ENCODE measurements at places on chromosomes 1 and 21.
A peak's percentile ranks its signal among the peaks of the same experiment; 100 is the strongest.

GRCh38 chr1:228145463-228146416, 4.0 kb upstream of the GJC2 start:
- no peak for DNase-seq

- DNase-seq, result no peak
These were observed 11.5 kb downstream of the THAP3 start for GRCh38 chr1:6635910-6636760.

DNA sequence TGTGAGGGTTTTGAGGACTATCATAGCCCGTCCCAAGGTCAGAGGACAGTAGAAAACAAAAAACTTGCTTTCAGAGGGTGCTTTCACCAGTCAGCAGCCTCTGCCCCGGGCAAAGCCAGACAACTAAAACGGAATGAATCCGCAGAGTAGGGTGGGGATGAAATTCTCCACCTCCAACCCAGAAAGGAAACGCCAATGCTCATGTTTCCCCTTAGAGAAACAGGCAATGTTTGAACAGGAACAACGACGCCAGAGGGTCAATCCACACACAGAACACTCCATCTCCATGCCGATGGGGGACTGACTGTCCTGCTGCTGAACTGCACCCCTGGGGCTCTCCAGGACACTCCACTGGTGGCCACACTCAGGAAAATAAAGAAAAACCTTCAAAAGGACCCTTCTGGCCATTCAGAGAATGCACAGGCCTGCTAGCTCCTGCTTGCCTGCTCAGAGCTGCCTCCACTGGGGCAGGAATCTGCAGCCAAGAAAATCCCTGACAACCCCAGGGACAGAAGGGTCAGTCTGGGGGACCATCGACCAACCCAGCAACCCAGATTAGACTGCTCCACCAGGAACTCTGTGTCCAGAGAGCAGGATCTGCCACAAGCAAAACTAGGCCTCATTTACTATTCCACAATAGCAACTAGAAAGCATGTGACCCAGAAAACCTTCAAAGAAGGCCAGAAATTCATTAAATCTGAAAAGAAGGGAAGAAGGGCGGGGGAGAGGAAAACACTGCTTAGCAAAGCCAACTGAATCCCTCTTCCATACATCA, 116.0 kb downstream of the TOMM20 start:
- no peak for DNase-seq

DNA sequence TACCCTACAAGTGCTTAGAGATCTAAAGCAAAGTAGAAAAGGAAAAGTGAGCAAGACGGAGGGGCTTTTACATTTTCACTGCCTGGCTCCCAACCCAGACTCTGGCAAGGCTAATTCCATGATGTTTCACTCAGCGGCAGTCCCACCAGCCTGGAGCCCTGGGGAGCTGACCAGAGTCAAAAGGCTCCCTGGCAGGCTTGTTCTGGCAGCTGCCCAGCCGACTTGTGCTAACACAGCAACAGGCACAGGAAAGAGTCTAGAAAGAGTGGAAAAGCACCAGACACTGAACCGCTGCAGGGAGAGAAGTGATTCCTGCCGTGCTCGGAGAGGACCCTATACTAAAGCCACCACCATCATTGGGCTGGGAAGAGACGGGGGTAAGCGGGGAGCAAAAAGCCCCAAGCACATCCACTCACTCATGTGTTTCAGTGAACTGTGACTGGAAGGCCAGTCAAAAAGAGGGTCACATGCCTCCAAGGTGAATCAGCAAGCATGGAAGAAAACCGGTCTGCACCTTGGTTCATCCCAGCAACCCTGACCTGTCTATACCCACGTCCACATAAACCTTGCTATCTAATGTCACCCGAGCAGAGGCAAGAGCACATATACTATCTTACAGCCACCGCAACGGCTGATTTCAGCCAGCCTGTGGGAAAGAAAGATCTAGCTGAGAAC, 8.0 kb downstream of the SMIM12 start:
- DNase-seq, result no peak

DNA sequence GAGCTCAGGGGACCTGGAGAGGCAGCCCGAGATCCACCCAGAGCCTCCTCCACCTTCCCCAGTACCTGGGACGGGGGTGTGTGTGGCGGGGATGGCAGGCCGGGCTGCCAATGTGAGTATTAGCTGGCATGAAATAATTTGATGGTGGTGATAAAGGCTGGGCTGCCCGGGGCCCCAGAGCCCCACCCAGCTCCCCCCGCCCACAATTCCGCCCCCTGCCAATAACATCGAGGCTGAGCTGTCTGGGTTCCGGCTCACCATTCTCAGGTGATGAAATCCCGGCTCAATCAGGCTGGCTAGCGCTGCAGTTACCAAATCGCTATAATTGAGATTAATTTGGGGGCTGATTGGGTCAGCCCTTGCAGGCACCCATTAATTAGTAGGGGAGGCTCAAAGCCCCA, 103.8 kb upstream of the CASZ1 start:
- no peak for DNase-seq

DNA sequence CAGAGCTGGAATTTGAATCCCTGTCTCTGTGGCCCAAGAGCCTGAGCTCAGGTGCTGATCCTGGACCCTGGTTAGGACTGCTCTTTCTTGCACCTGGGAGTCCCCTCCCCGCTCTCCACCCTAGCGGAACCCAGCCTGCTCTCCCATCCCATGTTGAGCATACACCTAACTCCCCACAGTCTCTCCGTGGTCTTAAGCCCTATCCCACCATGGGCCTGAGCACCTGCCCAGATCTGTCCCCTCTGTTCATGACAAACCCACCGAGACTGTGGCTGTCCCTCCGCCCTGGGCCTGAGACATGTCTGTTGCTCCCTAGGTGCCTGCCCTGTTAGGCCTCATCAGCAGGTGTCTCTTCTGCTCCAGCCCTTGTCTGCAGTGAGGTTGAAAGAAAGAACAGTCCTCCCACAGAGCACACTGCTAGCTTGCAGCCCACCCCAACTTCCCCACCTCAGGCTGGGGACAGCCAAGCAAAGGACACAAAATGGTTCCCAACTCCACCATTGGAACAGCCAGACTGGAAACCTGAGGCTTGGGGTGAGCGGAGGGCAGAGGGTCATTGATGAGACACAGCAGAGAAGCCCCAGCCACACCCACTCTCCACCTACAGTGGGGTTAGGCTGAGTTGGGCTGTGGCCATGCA, 118.5 kb downstream of the MATN1 start:
- no peak for DNase-seq

DNA sequence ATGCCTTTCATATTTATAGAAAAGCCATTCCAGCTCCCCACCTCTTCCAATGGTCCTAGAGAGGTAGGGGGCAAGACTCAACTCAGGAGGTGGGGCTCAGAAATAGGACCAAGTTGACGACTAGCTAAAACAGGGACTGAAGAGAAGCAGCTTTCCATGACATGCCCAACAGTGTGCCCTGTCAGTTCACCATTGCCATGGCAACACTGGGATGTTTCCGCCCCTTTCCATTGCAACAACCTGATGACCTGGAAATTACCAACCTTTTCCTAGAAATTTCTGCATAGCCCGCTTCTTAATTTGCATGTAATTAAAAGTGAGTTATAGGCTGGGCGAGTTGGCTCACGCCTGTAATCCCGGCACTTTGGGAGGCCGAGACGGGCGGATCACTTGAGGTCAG, 22.4 kb upstream of the INTS3 start:
- no peak for DNase-seq

DNA sequence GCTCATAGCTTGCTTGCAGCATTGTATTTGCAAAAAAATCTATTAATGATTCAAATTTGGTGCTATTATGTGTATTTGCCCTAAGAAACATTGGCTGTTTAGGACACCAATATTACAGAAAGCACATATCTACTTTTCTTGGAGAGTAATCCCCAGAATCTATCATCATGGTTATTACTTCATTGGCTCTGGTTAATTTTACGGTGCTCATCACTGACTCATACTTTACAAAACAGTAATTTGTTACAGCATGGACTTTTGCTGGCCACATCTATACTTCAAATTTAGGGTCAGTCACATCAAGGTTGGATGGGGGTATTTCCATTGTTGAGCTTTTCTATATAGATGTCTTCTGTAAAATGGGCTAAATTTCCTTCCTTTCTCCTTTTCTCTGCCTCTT, 45.7 kb downstream of the SH3GLB1 start:
- no peak for DNase-seq

DNA sequence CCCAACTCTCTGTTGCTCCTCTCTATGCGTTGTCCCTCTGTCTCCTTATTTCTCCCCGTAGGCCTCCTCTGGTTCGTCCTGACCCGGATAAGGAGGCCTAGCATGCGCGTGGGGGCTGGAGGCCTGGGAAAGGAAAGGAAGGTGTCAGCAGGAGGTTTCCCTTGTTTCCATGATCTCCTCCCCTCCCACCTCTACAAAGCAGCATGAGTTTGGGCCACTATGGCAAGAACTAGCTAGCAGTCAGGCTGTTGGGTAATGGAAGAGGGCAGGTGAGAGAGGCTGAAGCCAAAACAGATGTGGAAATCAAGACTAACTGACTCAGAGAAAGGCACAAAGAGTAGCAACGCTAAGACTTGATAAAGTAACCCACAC, 687 bp upstream of the SEMA6C start:
- DNase-seq, result no peak

DNA sequence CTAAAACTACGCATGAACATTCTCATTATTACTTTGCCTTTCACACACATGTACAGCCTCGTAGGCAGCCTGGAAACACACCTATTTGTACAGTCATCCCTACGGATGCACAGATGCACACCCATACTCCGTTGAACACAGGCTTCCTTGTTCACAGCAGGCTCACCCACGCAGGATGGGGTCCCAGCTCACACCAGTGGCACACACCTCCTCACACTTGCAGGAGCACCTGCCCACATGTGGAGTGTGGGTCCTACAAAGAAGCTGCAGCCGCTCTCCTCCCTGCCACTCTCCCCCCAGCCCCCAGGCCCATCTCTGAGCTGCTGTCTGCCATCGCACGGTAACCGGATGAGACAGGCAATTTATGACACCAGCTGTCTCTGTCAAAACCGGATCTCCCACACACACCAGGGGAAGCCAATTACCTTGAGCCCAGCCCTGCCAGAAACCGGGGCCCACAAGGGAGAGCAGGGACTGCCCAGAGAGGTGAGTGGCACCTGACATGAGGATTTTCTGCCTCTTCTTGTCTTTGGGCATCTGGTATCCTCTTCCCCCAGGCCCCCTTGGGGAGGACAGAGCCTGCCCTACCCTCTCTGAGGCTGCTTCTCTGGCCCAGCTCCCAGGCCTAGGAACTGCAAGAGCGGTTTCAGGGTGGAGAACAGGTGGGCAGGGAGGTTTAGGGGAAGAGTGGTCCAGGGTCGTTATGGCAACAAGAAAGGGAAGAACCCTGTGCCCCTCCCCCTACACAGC, 175.4 kb downstream of the IGSF21 start:
- no peak for DNase-seq

DNA sequence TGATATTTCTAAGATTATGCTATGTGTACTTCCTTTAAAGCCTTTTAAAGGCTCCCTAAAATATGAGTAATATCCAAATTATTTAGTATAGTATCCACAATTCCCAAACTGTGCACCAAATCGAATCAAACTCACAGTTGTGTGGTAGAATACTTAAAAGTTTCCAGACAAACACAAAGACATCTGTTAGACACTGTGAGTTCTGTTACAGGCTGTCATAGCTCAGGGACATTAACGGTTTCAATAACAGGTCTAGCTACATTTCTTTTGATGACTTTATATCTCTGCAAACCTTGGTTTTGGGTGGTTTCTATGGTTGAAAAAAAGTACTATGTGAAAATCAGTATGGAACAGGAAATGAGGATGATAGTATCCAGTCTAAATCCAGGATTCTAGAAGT, 36.9 kb upstream of the NEK7 start:
- DNase-seq, result no peak

- no peak for DNase-seq
These were observed 2.6 kb downstream of the CHML start for GRCh38 chr1:241637604-241638003.

GRCh38 chr1:6129313-6129712, 50.8 kb downstream of the CHD5 start:
- DNase-seq, result no peak

- no peak for DNase-seq
These were observed 37.5 kb downstream of the GPR88 start for GRCh38 chr1:100575406-100575805.

- DNase-seq, result no peak
These were observed 74.9 kb downstream of the WLS start for GRCh38 chr1:68157416-68157815.

GRCh38 chr1:20141466-20141865, 2.3 kb downstream of the PLA2G2F start:
- no peak for DNase-seq

GRCh38 chr1:26541816-26542711, 12.5 kb downstream of the RPS6KA1 start:
- peak; percentile 61 for DNase-seq

DNA sequence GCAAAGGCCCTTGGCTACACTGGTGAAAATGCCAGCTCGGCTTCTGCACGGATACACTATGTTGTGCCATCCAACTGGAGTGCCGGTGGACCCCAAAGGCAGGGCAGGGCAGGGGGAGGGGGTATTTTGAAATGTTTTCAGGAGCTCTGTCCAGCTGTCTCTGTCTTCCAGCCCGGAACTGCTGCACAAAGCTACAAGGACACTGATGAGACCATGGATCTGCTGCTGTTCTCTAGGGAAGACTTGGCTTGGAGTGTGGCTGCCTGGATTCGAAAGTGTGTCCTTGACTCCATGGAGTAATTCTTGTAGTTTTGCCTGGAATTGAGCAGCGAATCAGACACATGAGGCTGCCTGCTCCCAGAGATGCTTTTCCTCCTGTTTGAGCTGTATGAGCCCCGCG, 42.4 kb downstream of the TTC39A start:
- no peak for DNase-seq

- no peak for DNase-seq
These were observed 193.9 kb upstream of the C1orf174 start for GRCh38 chr1:4093856-4094565.

- no peak for DNase-seq
These were observed 7.0 kb downstream of the ATP13A2 start for GRCh38 chr1:17004466-17005364.

DNA sequence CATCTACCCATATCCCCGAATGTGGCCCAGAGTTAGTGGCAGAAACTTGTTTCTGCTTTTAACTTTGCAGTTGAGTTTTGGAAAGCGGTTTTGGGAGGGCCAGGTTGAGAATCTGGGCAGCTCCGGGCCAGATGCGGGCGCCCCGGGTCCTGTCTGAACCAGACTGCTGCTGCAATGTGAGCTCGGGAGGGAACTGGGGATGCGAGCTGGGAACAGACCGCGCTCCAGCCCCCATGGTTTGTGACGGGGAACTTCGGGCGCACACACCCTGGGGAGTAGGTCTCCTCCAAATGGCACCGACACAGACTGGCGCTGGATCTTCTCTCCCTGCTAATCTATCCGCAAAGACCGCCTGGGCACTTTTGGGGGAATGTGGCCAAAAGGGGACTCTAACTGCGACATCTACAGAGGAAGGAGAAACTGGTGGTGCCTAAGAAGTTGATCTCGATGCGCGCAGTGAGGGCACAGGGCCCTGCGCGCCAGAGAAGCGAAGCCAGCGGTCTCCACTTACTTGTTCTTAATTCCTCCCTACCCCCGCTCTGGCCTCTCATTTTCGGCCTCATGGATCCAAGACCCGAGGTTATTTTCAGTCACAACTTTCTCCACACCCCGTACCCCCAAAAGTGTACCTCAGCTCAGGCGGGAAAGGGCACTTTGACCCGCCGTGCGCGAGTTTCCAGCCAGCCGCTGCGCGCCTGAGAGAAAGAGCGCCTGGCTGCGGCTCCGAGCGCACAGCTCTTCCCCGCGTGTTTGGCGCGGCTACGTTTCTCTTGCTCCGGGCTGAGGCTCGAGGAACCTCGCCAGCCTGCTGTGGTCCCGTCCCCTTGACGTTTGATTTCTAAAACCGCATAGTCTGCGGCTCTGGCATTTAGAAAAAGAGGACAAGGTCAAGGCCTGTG, 411.0 kb upstream of the ESRRG start:
- no peak for DNase-seq

Measured in stimulated activated CD4-positive, alpha-beta T cell treated with anti-CD3 and anti-CD28 coated beads, Interleukin-4, amount 100 ng/mL, for 4 hours (primary cell).